Activated T-cell treated with anti-CD3 and anti-CD28 coated beads, Interleukin-2, amount 50 U/mL, for 48 hours (primary cell): ENCODE measurements at places on chromosomes 2 and 18.

DNA sequence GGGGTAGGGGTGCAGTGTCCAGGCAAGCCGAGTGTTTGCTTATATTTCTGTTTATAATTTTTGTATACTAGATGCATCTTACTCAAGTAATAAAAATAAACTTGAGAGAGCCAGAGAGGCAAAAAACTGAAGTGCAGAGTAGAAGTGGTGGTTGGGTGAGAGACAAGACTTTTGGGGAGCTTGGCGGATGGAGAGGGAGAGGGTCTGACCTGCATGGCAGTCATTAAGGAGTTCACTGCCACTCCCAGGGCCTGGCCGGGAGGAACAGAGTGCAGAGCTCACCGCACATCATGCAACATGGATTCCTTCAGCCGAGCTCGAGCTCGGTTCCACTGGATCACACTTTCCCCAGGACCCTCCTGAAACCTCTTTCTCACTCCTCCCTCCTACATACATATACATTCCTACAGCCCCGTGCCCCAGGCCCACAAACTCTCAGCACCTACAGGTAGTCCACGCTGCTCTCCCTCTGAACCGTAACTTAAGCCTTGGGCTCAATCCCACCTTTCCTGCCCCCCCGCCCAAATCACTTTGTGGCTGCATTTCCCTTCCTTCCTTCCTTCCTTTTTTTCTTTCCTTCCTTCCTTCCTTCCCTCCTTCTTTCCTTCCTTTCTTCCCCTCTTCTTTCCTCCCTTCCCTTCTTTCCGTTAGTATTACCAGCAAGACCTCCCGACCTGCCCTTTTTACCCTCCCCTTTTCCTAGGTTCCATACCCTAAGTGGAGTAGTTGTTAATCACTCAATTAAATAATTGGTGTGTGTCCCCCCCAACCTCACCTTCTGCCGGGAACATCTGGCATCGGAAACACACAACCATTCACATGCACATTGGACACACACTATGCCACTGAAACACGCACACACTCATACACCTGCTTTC, 37.1 kb upstream of the ATP6V1B1 start:
- no peak for DNase-seq

GRCh38 chr2:191869178-191869577, 22.3 kb upstream of the CAVIN2 start:
- no peak for DNase-seq

DNA sequence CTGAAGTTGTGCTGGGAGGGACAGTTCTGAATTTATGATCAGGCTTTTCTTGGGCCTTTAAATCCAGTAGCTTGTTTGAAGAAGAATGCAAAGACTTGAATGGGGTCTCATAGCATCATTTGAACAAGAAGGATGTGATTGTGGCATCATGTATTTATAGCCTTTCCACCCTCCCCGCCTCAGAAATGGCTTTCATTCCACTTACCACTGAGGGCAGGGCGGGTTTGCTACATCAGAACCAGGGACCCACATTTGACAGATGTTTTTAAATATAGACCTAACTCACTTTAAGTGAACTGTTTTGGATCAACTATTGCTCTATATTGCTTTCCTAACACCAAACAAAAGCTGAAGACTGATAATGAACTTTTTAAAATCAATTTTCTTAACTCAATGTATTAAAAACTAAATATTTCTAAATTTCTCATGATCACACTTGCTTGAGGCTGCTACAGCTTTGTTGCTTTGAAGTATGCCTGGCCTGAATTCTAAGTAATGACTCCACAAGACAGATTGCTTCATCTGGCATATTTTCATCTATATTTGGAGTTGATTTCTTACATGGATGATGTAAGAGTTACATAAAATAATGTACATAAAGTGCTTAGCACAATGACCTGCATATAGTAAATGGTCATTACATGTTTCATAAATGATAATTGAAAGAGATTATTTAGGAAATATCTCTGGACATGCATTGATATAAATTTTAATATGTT, 1552.9 kb upstream of the SLC39A10 start:
- no peak for DNase-seq

GRCh38 chr2:60175290-60175689, 378.2 kb downstream of the BCL11A start:
- no peak for DNase-seq

DNA sequence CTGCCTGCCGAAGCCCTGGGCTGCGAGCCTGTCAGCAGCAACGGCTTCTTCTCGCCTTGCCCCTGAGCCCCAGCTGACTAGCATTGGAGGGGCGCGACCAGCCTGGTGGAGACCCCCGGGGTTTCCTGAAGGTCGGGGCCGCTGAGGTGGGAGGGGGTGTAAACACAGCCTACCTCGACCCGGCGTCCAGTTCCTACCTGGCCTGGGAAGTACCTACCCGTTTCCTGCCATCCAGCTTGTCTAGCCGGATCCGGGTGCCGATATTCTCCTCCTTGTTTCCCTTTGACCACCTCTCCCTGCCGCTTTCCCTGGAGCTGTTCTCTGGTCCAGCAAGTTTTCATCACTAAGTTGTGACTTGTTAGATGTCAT, 511 bp downstream of the MOB4 start:
- no peak for DNase-seq

DNA sequence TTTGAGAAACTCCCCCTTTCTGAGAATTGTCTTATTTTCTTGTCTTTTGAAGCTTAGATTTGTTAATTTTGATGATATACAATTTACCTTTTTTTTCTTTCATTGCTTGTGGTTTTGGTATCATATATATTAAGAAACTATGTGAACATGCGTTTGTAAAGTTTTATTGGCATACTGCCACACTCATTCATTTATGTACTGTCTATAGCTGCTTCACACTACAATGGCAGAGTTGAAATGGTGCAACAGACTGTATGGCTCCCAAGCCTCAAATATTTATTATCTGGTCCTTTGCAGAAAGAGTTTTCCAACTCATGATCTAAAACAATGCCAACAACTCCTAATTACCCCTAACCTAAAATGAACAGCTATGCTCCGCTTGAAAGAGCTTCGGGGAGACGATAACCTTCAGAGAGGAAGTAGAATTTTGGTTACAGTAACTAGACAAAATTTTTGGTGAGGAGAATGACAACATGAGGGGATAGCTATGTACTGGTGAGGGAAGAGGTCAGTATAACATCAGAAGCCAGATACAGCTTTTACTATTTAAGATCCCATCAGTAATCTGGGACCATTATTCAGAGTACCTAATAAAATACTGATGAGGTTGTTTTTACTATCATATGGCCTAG, 16.1 kb downstream of the PPP3R1 start:
- DNase-seq, result no peak

DNA sequence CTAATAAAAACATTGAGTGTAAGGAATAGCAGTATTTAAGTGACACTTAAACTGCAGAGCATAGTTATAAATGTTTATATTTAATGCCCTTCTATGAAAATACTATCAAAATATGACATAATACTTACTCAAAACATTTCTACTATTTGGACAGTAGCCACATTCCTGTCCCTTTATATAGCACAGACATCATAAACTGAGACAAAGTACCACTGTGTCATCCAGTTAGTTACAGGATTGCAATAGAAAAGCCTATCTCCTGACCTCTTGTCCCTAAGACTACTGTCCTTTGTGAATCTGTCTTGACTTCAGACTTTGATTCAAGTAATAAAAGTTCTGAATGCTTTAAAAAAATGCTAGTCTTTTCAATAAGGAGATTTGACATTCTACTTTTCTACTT, 1528.5 kb upstream of the NXPH2 start:
- DNase-seq, result no peak

- DNase-seq, result no peak
Measured at GRCh38 chr2:152472481-152472887, 137.5 kb downstream of the FMNL2 start.

GRCh38 chr2:74367789-74368188, 12.3 kb downstream of the DCTN1 start:
- no peak for DNase-seq

- peak; percentile 48 for DNase-seq
Measured at GRCh38 chr2:105329197-105329554, 359 bp downstream of the TGFBRAP1 start.

DNA sequence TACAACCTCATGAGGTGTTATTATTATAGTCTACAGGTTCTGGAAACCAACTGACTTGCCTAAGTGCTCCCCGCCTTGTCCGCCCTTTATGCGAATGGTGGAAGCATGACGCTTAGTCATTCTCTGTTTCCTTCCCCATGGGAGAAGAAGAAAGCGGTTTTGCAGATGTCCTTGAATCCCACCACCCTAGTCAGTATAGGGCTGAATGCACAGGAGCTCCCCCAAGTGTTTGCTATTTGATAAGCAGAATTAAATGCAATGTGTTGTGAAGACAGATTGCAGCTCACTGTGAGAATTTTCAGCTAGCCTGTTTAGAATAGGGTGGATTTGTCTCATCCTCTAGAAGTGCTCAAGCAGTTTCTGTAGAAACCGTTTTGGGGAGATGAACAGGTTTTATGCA, 652.0 kb downstream of the DCC start:
- DNase-seq, result no peak

DNA sequence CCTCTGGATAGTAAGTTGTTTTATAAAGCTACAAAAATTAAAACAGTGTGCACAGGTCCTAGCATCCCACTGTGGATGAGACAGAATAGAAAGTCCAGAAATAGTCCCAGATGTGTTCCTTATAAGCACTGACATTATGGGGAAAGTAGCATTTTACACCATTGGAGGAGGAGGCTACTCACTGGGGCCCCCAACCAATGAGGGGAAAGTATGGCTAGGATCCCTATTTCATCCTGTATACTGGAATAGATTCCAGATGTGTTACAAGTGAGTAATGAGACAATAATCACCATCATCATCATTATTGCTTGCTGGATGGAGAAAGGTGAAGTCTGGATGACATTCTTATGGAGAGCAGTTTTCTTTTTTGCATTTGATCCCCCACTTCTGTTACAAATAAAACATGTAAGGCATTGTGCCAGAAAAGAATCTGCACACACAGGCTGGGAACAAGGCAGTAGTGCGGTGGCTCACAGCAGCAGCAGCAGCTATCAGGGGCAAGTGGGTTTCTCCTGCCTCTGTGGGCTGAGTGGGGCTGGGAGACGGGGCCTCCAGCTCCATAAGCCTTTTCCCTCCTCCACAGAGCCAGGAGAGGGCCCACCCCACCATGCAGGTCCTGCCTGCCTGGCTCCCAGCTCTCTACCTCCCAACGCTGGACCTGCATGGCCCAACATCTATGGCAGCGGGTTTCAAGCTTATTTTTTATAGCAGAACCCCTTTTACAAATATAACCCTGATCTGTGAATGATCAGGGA, 5.0 kb downstream of the ARID5A start:
- DNase-seq, result no peak

GRCh38 chr2:165528691-165529090, 59.2 kb downstream of the CSRNP3 start:
- no peak for DNase-seq

- no peak for DNase-seq
Measured at GRCh38 chr2:216082805-216083204, 1.1 kb downstream of the TMEM169 start.

DNA sequence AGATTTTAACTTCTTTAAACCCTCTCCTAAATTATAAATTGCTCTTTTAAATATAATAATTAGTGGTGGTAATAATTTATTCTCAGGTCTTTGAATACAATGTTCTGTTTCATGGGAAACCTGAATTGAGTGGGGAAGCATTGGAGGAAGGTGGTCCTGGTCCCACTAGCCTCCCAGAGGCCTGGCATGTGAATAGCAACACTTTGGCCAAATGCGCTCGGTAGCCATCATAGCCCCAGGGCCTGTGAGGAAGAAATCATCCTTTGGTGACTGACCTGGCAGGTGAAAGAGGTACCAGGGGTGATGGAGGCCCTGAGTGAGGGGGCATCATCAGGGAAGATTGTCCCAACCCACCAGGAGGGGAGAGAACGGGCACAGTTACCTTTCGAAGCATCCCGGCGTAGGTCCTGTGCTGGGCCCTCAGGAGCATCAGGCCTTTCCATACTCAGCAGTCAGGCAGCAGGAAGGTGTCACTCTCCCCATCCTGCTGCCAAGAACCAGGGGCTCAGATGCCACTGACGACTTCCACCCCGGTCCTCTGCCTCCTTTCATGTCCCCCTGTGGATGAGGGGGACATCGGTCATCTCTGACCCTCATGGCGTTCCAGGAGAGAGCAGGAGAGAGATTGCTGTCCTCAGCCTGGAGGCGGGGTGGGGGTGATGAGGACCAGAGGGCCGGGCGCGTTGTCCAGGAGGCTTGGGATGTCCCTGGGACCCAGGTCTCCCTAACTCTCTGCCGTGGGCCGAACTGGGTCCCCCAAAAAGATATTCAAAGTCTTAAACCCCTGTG, 78.6 kb upstream of the HPCAL1 start:
- no peak for DNase-seq

GRCh38 chr2:231306791-231307393, 88.6 kb upstream of the B3GNT7 start:
- no peak for DNase-seq

GRCh38 chr2:184780944-184781343, 182.6 kb downstream of the ZNF804A start:
- no peak for DNase-seq

GRCh38 chr18:22094358-22094734, 75.0 kb upstream of the GATA6 start:
- DNase-seq, result no peak

DNA sequence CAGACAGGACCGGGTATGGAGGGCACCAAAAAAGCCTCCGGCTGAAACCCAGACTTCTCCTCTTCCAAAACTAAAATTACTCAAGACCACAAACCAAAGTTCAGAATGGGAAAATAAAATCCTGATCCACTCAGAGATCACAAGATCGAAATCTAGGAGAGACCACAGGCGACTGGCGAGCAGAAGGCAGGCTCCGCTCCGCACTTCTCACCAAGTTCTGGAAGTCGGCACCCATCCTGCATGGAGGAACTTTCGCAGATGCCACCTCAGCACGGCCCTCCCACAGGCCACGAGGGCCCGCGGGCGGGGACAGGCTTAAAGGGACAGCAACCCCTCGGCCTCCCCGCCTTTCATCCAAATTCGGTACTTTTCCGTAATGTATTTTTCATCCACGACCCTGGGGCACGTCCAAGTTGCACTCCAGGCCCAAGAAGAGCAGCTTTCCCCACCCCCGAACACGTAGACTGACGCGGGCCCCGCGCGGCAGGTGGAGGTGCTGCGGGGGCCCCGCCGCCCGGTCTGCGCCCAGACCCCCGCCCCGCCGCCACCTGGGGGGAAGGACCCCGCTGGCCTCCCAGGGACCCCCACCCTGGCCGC, 43.7 kb downstream of the HDLBP start:
- DNase-seq, result peak; percentile 73

DNA sequence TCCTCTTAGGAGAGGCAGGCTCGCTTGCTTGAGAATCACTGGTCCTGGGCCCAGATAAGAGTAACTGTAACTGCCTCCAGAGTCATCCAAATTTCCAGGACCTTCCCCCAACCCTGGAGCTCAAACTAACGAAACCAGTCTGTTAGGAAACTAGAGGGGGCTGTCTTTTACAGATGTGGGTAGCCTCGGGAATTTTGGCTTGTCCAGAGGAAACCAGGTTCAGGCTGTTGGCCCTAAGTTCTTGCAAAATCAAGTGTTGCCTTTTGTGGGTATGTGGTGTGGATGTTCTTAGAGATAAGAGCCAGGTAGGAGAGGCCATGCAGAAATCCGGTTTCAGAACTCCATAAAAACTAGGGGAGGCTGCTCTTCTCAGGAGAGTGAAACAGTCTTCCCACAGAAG, 125.0 kb upstream of the DLX2 start:
- no peak for DNase-seq

- peak; percentile 60 for DNase-seq
Measured at GRCh38 chr2:240567137-240567871, 980 bp upstream of the RNPEPL1 start.

GRCh38 chr2:6103949-6104348, 411.8 kb downstream of the SOX11 start:
- DNase-seq, result no peak

- DNase-seq, result no peak
Measured at GRCh38 chr18:24588440-24588839, 128.0 kb downstream of the HRH4 start.

- no peak for DNase-seq
Measured at GRCh38 chr2:239096676-239097427, 249.0 kb downstream of the TWIST2 start.
